Neural crest cell (in vitro differentiated cells): ENCODE measurements at places on chromosomes 1 and 21. TPM values are rescaled to one million over a fixed set of nuclear protein-coding genes. Genes with fewer than 3 reads are reported as not detected.

DNA sequence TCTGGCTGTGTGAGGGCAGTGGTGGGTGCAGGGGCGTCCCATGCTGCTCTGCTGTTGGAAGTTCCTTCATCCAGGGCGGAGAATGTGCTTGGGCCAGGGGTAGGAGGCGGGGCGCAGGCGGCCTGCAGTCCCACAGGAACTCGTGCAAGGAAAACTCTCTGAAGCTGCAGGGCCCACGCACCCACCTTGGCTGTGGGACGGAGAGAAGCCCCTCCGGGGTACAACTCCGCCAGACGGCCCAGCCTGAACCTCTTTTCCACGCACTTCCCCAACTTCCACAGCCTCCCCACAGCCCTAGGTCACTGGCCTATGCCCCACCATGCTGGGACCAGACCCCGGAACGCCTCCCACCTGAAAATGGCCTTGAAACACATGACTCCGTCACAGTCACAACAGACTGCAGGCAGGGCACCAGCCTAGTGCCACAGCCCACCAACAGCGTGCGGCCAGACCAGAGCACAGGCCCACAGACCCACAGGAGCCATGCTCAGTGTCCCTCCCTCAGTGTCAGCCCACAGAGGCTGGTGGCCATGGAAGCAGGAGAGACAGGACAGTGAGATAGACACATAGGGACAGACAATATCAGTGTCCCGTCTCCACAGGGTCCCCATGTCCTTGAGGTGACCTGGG, 47.8 kb downstream of the WNT9A start:
- no peak for DNase-seq

The KDF1 gene
- not detected in 2 replicates for total RNA-seq

DNA sequence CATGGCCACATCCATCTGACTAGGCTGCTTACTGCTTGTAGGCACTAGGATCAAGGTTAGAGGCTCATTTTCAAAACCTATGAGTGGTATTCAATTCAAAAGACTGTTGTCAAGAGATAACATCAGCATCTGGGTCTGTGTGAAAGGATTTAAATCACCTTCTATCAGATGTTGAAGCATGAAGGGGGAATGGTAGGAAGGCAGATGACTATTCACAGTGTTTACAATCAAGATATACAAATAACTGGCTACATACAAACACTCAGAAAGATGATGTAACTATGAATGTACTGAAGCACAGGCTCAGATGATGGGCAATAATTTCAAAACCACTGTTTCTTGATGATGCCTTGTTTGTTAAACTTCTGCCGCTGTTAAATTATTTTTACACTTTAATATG, 249.2 kb downstream of the SLC45A1 start:
- no peak for DNase-seq

The TIE1 gene
- 2.2 and 2.8 TPM in 2 replicates for total RNA-seq

The PRKAA2 gene
- 4.8 and 4.9 TPM in 2 replicates for total RNA-seq

GRCh38 chr1:118254001-118254400, 69.0 kb upstream of the SPAG17 start:
- DNase-seq = no peak

GRCh38 chr1:83559129-83559840, 439.6 kb downstream of the TTLL7 start:
- DNase-seq = no peak

The CD58 gene
- 7.1 and 9.0 TPM in 2 replicates for total RNA-seq

DNA sequence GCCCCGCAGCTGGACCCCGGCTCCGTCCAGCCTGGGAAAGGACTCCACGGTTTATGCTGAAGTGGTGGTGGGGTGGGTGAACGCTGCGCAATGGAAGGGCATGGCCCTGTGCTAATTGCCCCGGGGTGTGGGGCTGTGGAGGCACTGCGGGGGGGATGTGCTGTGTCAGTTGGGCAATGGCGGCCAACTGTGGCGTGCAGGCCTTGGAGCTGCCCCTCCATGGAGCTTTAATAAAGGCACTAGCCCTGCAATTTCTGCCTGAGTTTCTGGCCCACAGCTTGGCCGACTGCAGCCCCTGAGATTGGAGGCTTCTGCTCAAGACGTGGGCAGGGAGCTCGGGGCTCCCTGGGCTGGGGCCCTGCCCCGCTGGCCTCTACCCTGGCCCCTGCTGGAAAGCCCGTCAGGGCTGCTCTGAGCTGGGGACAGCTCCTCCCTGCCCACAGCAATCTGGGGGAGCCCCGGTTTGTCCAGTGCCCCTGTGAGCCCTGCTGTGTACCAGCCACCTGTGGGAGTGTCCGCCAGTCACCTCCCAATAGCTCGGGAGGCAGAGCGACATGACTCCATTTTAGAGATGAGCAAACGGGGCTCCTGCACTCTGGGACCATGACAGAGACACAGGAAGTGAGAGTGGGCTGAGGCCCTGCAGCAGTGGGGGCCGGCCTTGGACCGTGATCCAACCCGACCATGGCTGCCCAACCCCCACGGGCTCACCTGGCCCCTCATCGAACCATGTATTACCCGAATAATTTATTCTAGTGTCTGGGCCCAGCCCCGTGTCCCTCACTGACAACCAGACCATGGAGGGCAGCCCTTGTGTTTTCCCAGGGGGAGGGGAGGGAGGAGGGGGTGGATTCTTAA, 8.7 kb upstream of the TNFRSF14 start:
- DNase-seq = peak; percentile 24

DNA sequence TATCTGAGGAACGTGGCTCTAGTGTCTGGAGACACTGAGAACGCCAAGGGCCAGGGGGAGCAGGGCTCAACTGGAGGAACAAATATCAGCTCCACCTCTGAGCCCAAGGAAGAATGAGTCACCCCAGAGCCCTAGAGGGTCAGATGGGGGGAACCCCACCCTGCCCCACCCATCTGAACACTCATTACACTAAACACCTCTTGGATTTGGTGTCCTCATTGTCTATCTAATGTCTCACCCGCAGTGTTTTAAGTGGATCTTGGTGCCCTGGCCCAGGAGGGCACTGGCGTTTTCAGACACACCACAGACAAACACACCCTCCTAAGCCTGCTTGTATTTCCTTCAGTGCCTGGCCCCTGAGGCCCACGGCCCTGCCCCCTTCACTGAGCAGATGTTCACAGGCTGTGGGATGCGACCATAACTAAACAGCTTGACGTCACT, 2.2 kb upstream of the FALEC start:
- DNase-seq = no peak

DNA sequence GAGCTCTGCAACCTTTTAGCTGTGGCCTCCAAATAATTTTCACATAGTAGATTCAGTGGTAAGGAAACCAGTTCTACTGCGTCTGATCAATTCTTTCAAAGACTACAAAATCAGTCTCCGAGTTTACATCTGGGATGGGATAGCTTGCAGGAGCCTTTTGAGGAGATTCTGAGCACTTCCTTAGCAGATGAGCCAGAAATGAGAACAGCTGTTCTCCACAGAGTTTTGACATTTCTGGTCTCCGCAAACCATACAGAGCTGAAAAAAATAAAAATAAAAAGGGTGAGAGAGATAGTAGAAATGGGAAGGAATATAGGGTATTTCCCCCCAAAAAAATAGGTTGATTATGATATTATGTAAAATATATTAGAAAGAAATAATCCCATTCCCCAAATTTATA, 119.3 kb downstream of the LYPLAL1 start:
- no peak for DNase-seq

GRCh38 chr1:12204140-12204539, 25.7 kb upstream of the VPS13D start:
- DNase-seq = no peak

The HCRTR1 gene
- 0.23 TPM in 1 of 2 replicates, not detected in the other for total RNA-seq

DNA sequence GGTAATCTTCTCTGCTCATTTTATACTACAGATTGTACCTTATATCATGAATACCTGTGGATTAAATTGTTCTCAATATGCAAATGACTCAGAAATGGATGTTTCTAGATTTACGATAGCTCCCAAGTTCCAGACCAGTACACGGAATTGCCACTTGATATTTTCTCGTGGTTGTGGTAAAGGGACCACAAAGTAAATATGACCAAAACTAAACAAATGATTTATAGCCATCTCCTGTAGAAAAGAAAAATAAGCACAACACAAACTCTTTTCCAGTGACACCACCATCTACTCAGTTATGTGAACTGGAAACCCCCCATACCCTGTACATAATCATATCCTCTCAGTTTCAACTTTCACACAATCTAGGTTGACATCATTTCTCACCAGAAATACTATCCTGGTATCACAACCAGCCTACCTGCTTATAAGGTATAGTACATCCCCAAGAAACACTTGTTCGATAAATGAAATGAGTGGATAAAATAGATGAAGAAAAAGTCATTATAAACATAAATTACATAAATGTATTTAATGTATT, 172.3 kb downstream of the ADGRL4 start:
- DNase-seq = no peak

The LCE3D gene
- total RNA-seq = not detected in 2 replicates

DNA sequence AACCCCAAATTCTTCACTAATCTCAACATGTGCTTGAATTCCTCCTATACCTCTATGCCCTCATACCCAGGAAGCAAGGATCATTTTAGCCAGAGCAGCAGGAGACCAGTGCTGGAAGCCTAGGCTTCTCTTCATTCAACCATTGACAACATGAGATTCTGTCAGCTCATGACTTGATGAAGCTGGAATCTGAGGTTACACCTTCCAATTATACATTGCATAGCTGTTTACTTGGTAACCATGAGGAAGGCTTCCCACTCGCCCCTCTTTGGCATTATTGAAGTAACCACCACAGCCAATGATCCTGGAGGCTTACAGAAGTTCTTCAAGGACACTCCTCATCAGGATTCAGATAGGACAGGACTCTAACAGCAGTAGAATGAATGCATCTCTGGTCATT, 160.3 kb downstream of the TPR start:
- DNase-seq = no peak

DNA sequence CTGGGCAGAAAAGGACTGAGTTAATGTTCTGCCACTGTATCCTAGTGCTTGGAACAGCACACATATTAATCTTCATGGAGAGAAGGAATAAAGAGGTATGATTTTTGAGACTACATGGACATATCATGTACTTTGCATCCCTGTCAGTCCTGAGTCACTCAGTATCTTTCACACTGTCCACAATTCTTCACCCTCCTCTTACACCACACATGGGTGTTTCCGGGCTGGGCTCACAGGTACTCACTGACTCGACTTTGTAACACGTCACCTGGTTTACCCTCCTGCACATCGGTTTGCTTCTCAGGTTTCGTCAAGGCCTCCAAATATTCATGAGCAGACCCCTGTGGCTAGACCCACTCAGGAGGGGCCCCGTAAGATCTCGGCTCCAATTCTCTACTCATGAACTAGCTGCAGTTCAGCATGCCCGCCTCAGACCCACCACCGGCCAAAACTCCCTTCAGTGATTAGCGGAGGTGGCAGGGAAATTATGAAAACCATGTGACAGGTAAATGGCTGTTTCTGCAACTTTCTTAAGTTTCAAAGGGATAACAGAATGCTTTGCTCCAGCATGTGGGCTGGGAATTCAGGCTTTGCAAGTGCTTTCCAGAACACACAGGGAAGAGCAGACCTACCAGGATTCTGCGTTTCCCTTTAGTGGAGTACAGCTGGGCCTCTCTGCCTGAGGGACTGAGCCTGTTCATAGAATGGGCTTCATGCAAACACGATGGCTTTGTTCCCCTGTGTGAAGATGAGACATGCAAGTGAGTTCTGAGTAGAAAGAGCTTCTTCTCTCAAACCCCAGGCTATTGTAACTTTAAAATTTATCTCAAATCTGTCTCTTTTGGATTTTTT, 31.3 kb upstream of the TRABD2B start:
- DNase-seq = no peak

DNA sequence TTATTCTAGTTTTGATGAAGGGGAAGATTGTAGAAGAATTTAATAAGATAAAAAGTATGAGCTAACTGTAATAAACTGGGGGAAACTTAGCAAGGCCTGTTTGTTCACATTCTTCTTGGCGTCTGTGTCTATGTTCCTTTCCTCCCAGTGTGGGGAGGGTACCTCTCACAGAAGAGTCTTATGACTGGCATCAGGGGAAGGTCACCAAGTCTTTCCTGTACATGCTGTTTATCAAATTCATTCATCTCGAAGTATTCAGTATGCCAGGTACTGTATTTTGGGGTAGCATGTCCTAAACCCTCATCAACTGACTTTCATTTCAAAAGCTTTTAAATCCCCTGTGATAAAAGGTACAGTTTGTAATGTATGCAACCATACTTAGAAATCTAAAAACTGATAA, 78.4 kb downstream of the HS2ST1 start:
- no peak for DNase-seq

- no peak for DNase-seq
Observed at GRCh38 chr1:154350383-154350782, 25.1 kb downstream of the ATP8B2 start.

The PKP1 gene
- not detected in 2 replicates for total RNA-seq

DNA sequence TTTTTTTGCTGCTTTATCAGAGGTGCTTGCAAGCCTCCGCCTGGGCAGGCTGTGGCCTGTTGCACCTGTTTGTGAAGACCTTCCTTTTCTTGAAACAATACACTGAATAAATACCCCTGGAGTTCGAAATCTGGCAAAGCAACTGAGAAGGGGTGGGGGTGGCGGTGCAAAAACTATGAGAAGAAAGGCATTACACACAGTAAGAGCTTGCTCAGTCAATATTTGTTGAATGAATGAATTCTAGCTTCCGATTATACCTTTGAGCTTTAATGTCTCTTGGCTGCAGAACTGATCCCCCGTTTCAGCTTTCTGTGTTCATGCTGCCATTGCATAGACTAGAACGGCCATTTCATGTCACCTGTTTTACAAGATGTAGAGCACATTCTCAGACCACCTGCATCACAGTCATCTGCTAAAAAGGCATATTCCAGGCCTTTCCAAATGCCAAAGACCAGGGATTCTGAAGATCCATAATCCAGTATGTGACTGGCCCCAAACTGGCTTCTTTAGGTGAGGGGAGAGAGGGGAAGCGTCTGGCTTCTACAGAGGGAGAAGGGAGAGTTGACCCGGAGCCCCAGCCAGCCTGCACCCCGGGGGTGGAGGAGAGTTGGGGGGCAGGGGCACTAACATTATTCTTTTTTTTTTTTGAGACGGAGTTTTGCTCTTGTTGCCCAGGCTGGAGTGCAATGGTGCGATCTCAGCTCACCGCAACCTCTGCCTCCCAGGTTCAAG, 111.5 kb downstream of the ETS2 start:
- no peak for DNase-seq

DNA sequence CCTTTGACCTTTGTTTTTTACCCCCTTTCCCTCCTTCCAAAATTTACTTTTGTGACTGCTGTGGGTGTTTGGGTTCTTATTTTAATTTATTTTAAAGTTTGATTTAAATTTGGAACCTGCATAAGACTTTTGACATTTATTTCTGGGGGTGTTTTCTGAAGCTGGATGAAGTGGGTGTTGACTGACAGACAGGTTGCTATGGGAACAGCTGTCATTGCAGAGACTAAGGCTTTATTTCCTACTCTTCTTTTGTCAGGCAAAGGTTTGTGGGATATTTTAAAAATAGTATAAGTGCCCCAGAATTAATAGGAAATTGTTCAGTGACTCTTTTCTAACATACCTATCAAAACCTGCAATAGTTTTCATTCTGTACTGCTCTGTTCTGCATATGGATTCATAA, 290.8 kb upstream of the ESRRG start:
- no peak for DNase-seq

- no peak for DNase-seq
Observed at GRCh38 chr1:178263341-178263740, 169.4 kb downstream of the RASAL2 start.

GRCh38 chr1:219324171-219324570, 150.5 kb downstream of the LYPLAL1 start:
- DNase-seq = no peak

The EFNA4 gene
- total RNA-seq = 26.4 and 28.5 TPM in 2 replicates
